ENCODE measurements at places on chromosomes 5 and 9.

DNA sequence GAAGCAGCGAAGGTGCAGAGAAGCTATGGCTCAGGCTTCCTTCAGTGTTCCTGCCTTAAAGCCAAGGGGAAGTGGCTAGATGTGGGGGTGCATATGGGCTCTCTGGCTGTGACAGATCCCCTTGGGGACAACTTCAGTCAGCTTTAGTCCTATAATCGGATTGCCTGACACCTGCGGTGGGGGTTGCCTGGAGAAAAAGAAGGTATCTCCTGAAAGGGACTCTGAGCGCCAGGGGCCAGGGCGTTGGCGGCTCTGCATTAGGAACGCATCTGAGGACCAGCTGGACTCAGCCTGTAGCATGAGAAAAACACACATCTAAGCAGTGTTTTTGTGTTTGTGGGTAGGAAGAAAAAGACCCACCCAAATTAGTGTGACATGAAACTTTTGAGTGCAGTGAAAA is 84.3 kb upstream of the OTULINL start:
- no peak for DNase-seq

- DNase-seq = peak; percentile 92
Observed at GRCh38 chr9:131707733-131708157, 32.1 kb downstream of the RAPGEF1 start.

- no peak for DNase-seq
Observed at GRCh38 chr5:139984816-139985215, 58.3 kb downstream of the NRG2 start.

- DNase-seq = no peak
Observed at GRCh38 chr5:41842777-41843176, 27.4 kb downstream of the OXCT1 start.

DNA sequence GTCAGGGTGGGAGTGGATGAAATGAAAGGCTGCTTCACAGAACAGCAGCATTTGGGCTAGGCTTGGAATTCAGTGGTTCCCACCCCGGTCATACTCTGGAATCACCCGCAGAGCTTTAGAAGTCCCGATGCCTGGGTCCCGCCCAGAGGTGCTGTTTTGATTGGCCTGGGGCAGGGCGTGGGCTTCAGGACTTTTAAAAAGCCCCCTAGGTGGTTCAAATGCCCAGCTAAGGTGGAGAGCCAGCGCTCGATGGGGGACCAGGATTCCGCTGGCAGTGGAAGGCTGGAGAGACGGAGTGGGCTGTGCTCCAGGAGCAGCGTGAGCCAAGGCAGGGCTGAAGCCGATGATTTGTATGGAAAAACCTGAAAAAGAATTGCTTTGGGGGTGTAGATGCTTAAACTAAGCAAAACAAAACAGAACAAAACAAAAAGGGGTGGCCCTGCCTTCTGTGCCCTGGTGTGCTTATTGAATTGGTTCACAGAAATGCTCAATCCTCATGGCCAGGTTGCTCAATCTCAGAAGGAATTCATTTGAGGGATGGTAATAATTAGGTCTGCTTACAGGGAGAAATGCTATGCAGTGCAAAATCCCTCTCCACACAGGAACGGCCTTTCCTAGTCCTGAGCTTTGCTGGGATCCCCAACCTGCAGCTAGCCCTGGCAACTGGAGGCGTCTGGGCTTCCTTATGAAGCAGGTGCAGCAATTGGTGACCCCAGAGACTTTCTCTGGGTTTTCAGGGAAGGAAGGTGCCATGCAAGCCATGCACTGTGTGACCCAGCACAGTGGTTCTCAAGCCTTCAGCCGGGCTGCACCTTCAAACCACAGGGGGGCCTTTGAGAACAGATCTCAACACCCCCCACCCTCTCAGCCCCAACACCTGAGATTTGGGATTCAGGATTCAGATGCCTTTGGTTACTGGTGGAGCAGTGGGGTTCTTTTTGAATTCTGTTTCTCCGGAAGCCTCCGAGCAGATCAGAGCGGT is 174.0 kb upstream of the ZNF618 start:
- no peak for DNase-seq

GRCh38 chr5:150487199-150488061 is 20.5 kb upstream of the NDST1 start:
- peak; percentile 67 for DNase-seq

GRCh38 chr9:37990404-37991015 is 78.5 kb downstream of the SHB start:
- DNase-seq = no peak

GRCh38 chr5:171978016-171978415 is 28.4 kb downstream of the FBXW11 start:
- DNase-seq = no peak

DNA sequence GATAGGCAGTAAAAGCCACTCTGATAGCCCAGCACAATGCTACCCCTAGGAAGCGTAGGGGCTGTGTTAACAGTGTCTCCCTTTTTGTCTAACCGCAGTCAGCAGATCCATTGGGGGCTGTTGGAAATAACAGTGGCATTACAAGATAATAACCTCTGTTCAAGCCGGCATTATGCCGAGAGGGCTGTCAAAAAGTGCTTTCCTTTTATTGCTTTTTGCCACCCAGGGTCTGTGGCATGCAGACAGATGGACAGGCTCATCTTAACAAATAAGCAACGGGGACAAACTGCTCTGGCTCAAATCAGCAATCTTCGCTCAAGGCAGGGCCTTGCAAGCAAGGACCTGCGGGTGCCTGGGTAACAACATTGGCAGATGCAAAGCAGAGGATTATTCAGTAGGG is 123.3 kb downstream of the TLR4 start:
- DNase-seq = no peak

GRCh38 chr5:572398-573019 is 39.6 kb upstream of the CEP72 start:
- no peak for DNase-seq

DNA sequence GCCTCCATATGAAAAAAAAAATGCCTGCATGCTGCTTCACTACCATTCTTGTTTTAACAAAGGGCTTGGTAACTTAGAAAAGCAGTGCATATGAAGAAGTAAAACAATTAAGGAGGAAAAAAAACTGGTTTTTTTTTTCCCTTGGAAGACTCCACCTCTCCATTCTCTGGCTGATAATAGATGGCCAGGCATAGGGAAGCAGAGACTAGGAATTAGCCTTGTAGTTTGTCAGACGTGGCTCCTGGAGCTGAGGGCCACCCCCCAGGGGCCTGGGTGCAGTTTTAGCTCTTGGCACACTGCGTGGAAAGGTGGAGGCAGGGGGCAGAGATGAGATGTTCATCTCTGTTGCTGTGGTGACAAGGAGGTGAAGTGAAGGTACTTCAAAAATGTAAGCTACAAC is 42.7 kb downstream of the WDR36 start:
- no peak for DNase-seq

DNA sequence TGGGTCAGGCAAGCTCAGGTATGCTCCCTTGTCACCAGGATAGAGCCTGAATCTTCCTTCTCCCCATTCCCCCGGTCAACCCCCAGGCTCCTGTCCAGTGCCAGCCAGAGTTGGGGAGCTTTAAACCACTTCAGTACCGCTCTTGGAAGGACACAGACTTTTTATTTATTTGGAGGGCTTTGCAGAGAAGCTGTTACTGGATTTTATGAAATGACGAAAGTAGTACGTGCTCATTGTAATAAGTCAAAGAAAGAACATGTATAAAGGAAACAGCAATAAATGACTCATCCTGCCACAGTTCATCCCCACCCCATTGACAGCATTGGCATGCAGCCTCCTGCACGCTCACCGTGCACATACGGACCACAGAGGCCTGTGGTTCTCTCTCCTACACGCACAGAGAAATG is 230.3 kb downstream of the AUH start:
- peak; percentile 63 for DNase-seq

GRCh38 chr5:164358531-164359259 is 853.3 kb downstream of the MAT2B start:
- no peak for DNase-seq

DNA sequence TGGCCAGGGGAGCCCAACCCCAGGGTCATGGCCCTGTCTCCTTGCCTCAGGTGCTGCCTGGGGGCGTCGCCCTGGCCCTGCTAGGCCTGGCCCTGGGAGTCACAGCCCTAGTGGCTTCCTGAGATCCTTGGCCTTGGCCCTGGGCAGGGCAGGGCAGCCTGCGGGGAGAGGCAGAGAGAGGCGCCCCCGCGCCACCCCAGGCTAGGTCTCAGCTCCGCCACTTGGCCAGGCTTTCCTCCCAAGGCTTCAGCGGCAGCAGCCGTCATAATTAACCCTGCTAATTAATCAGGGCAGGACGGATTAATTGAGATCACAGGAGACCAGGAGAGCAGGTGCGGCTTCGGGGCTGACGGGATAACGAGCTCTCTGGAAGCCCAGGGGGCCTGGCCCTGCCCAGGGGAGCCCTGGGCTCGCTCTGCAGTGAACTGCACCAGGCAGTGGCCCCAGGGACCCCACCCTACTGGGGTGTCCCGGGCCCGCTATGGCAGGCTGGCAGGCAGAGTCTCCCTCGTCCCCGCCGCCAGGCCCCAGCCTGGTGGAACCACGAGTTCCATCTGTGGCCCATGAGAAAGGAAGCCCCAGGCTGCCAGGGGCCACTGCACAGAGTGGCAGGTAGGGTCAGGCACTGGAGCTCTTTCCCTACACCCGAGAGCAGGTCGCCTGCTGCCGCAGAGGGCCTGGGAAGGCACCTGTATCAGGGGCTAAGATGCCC is 269.6 kb downstream of the PBX3 start:
- no peak for DNase-seq

GRCh38 chr5:148697180-148697808 is 43.0 kb upstream of the HTR4 start:
- no peak for DNase-seq

DNA sequence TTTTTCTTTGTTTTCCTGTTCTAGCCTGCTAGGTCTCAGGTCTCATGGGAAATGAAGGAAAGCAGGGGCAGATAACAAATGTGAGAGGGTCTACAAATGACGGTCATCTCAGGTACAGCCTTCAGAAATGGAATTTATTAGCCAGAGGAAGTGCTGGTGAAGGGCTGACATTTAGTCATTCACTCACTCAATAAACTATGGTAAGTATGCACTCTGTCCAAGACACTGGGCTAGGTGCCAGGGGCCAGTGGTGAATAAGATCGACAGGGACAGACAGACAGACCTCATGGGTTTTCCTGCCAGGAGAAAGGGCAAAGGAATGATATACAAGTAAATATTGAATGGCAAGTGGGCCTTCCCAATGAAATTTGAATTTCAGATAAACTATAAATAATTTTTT is 6.3 kb downstream of the PDE6A start:
- DNase-seq = peak; percentile 42

- no peak for DNase-seq
Observed at GRCh38 chr9:133978226-133978898, 13.8 kb downstream of the VAV2 start.

GRCh38 chr9:126805554-126806262 is 868 bp downstream of the ZBTB43 start:
- peak; percentile 91 for DNase-seq

DNA sequence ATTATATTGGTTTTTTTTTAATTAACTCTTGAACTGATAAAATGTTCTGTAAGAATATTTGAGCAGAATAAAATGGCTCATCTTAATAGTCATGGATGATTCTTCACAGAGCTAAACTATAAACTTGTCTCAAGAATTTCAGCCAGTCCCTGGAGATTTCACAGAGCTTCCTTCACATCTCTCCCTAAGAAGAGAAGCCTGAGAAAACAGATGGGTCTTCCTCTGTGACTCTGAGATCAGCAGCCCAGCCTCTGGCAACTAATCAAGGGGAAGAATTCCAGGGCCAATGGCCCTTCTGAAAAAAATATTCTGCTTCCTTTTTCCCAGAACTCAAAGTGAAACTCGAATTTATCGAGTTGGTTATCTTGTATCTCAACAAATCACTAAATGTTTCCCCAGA is 122.2 kb upstream of the ITGA1 start:
- no peak for DNase-seq
